ENCODE measurements at places on chromosomes 1 and 21. TPM values are rescaled to one million over a fixed set of nuclear protein-coding genes. Genes with fewer than 3 reads are reported as not detected.
A peak's percentile ranks its signal among the peaks of the same experiment; 100 is the strongest.

DNA sequence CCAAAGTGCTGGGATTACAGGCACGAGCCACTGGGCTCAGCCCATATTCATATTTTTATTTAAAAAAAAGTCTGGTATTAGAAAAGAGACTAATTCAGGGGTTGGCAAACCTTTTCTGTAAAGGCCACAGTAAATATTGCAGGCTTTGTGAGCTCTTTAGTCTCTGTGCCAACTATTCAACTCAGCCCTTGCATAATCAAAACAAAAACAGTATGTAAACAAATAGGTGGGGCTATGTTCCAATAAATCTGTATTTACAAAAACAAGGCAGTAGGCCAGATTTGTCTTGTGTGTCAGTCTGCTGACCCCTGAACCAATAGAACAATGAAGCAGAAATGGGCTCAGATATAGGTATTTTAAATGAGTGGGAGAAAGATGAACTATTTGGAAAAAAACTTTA is 49.3 kb downstream of the CDC42BPA start:
- no peak for DNase-seq

GRCh38 chr1:161117759-161118581 is at the start of the genes NIT1 and PFDN2:
TSS of gene NIT1 (plus strand) at chr1:161118105. CDS start at chr1:161118177, 72 bp downstream.
TSS of gene PFDN2 (minus strand) at chr1:161118037. CDS start at chr1:161118026, 11 bp downstream.
- peak; percentile 87 for DNase-seq

DNA sequence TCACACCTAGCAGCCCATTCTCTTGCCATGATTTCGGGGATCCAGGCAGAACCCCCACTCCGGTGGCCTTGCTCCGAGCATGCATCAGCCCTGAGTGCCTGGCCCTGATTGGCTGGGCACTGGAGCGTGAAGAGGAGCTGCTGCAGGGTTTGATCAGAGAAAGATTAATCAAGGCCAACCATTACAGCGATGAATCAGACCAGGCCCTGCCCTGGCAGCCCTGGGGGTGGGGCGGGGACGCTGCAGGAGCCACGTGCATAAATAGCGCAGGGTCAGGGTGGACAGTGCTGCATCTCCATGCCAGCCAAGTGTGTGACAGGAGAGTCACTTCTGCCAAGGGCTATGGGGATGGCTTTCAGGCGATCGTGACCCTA is 3.4 kb upstream of the FAM131C start:
- no peak for DNase-seq

DNA sequence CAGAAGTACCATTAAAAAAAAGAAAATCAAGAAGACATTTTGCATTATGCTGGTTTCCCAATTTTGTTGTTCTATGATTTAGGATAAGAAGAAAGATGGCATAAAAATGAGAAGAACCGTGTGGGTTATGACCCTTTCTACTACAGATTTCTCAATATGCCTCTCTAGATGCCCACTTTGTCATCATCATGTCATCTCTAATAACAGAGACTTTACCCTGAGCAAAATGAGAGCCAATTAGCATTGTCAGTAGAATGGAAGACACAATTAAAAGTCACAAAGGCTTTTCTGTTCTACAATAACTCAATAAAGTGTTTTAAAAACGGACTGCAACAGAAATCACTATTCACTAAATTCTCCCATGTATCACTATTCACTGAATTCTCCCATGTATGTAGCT is 85.5 kb downstream of the RAB3GAP2 start:
- DNase-seq, result no peak

The DENND2C gene
- 4.9 TPM for polyA plus RNA-seq
